Psoas muscle (tissue), 8 donors: ENCODE measurements at places on chromosomes 2 and 18. TPM values are rescaled to one million over a fixed set of nuclear protein-coding genes. Genes with fewer than 3 reads are reported as not detected.

The PTPRM gene
- total RNA-seq, result 41.7 TPM

The DSG4 gene
- total RNA-seq, result not detected

The VAMP8 gene
- 11.7 TPM for total RNA-seq

DNA sequence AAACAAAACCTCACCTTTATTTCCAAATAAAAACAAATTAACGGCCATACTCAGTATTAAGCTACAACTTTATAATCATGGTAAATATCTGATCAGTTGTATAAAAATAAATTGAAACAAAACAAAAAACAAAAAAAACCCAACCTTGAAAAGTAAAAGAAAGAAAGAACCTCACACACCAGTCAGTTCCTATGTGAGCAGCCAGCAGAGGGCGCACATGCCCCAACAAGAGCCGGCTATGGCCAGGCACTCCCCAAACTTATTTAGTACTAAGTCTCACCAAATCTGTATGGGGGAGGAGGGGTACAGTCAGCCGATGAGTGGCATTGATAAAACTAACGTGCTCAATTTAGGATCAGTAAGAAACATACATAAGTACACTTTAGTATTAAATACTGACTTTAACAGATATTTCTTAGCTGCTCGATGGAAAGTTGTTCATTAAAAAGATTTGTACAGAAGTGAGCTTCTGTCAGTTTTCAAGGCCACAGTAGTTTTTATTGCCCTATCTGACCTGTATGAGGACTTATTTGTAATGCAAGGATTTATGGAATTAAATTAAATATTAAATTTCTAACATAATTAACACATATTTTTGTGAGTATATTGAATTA, 172.6 kb downstream of the TCF4 start:
- peak; percentile 88 for DNase-seq
- H3K4me1 ChIP-seq, result peaks cover 63% of the 10 kb centered on the region
- no peaks in the 10 kb centered on the region for H3K27me3 ChIP-seq
- no peaks in the 10 kb centered on the region for H3K36me3 ChIP-seq
- peak overlapping the region; percentile 20 for H3K4me3 ChIP-seq

DNA sequence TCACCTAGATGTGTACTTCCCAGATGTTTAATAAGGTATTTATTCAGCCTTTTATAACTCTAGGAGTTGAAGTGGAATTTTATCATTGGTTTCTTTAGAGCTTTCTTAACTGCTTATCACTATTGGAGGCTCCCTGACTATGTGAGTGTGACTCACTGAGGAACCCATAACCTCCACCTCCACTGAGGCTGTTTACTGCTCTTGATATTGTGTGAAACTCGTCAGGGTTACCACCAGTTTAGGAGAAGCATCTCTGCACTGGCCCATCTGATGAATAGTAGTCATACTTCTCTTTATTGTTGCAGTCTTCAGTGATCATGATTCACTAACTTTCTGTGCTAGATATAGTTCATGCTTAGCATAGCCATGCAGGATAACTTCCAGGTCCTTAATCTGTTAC, 79.6 kb upstream of the UBXN4 start:
- H3K4me1 ChIP-seq, result peaks cover 6% of the 10 kb centered on the region
- peaks cover 31% of the 10 kb centered on the region for H3K36me3 ChIP-seq
- DNase-seq, result no peak

DNA sequence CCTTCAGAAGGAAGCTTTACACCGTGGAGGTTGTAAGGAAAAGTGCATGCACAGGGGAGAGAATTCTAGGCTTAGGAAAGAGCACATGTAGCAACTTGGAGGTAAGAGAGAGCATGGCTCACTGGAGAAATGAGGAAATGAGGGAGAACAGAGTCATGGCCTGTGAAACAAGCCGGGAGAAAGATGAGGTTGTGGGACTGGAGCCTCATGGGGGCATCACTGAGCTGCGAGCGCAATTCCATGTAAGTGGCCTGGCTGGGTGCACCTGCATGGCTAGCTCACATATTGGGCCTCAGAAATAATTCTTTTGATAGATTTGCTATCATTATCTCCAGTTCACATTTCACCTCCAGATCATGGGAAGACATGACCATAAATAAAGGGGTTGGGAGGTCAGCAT, 785.5 kb upstream of the RAB6C start:
- H3K36me3 ChIP-seq, result no peaks in the 10 kb centered on the region
- no peak for DNase-seq
- no peaks in the 10 kb centered on the region for H3K27me3 ChIP-seq
- no peaks in the 10 kb centered on the region for H3K4me1 ChIP-seq
- H3K27ac ChIP-seq, result no peak overlapping the region

- no peak overlapping the region for H3K4me3 ChIP-seq
- no peak for DNase-seq
- no peak overlapping the region for H3K27ac ChIP-seq
- no peaks in the 10 kb centered on the region for H3K36me3 ChIP-seq
- no peaks in the 10 kb centered on the region for H3K4me1 ChIP-seq
Measured at GRCh38 chr2:120398996-120399888, 53.3 kb downstream of the INHBB start.

GRCh38 chr2:36193680-36194079, 161.9 kb upstream of the CRIM1 start:
- no peaks in the 10 kb centered on the region for H3K27me3 ChIP-seq
- no peak overlapping the region for H3K4me3 ChIP-seq
- H3K36me3 ChIP-seq, result no peaks in the 10 kb centered on the region
- no peak overlapping the region for H3K27ac ChIP-seq
- no peak for DNase-seq
- H3K4me1 ChIP-seq, result no peaks in the 10 kb centered on the region

DNA sequence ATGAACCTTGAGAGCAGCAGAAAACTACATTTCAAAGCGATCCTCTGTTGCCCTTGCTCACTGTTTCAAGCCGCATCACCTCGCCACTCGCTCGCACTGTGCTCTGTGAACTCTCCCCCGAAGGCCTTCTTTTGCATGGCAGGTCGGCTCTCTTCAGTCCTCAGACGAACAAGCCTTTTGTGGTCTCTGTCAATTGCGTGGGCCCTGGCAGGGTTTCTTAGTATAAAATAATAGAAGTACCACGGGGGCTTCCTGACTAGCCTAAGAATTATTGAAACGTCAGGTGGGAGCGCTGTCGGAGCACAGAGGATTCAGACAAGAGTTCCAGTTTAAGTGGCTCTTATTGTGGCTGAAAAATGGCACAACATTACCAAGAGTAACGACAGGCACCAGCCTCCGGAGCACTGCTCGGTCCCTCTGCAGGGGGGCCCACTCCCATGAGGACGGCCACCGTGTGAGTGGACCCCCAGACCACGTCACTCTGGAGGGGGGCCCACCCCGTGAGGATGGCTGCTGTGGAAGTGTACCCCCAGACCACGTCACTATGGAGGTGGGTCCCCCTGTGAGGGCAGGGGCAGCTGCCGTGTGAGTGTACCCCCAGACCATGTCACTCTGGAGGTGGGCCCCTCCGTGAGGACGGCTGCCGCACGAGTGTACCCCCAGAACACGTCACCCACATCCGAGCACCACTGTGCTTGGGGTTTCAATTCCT, 237.7 kb downstream of the HDAC4 start:
- no peaks in the 10 kb centered on the region for H3K27me3 ChIP-seq
- DNase-seq, result peak; percentile 7
- peaks cover 7% of the 10 kb centered on the region for H3K4me1 ChIP-seq
